ENCODE measurements at places on chromosomes 3 and 15.

GRCh38 chr3:188954590-188955208, 217.1 kb upstream of the TPRG1 start:
- ATAC-seq, result peak; percentile 83

GRCh38 chr15:36401586-36401966, 177.8 kb upstream of the CDIN1 start:
- ATAC-seq, result no peak

- ATAC-seq, result no peak
Measured at GRCh38 chr15:87744815-87745214, 511.7 kb downstream of the NTRK3 start.

- ATAC-seq, result no peak
Measured at GRCh38 chr15:68175526-68175925, 29.6 kb downstream of the CALML4 start.

- no peak for ATAC-seq
Measured at GRCh38 chr3:197424266-197424665, 125.9 kb upstream of the DLG1 start.

Data from motor neuron (in vitro differentiated cells).